Esophagus muscularis mucosa (tissue), 4 donors: ENCODE measurements at places on chromosomes 7 and 10.

DNA sequence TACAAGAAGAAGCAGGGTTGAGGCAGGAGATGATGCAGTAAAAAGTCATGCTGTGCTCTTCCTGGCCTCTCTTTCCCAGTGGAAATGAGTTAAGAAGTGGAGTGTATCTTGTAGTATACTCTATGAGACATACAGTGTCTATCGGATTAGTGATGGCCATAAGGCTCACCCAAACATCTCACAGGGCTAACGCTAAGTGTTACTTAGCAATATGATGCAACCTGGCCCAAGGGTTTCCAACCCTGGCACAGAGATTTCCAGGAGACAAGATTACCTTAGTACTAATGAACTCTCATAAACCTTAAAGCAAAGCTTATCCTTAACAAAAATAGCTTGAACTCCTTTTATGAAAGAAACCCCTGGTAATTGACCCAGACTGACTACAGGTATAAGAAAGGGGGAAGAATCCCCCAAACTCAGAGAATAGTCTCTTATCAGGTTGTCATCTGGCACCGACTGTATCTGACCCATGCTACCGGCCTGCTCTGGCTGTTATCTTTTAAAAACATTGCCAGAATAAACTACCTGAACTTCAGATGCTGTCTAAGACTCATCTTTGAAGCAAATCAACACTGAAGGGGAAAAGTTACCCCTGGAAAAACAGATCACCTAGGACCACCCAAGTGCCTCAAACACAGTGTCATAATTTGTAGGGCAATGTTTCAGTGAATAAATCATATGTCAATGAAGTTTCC lies 1002.0 kb downstream of the REEP3 start:
- no peak for DNase-seq

GRCh38 chr10:102413053-102413705 lies 5.4 kb downstream of the PSD start:
- no peak for DNase-seq

DNA sequence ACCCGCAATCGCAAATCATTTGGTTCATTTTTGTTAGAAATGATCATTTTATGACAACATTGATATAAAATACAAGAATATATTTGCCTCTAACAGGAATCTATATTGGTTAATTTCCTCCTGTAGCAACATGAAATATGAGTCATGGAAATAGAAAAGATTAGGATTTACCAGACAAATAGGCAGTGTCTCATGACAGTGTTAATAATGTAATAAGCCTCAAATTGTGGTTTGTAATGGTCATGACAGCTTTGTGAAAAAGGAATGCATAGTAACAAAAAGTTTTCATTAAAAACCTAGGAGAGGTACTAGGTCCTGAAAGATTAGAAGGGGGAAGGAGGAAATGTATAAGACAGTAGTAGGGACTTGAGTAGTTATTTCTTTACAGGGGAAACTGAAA lies 7.9 kb upstream of the SLK start:
- no peak for DNase-seq

DNA sequence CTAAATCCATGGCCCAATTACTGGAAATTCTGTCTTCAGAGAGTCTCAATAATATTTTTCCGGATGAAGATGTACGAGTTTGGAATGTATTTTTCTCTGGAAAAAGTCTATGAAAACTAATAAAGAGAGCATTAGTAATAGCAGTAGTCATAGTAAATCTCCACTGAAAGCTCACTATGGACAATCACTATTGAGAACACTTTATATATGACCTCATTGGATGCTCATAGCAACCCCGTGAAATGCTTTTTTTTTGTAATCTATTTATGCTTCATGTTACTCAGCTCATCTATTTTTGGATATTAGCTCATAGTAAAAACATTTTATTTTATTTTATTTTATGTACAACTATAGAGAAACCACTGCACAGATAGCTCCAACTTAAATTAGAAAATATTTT lies 94.3 kb upstream of the MYO3A start:
- DNase-seq = no peak

DNA sequence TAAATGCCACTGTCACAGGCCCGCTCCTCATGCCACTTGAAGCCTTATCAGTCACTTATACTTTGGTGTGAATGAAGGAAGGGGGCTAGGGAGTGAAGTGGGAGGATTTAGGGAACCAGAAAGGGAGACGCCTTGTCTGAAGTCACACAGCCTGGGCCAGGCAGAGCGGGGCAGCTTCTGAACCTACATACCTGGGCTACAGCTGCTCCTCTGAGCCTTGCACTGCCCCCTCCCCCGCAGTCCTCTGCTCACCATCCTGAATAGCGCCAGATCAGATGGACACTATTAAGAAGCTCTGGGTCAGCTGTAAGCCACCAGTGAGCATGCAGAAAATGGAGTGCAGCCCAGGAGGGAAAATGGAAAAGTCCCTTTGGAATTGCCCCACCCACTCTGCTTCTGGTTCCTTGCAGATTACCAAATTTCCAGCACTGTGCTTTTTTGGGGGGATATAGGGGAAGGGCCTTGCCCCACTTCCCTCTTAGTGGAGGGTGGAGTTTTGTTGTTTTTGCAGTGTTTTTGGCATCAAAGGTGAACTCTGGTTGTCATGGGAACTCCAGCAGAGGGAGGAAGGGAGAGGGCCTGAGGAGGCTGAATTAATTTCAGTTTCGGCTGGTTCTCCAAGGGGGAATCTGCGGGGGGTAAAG lies 35.0 kb upstream of the ADCYAP1R1 start:
- no peak for DNase-seq

- no peak for DNase-seq
These were observed 780.3 kb downstream of the LRMDA start for GRCh38 chr10:76211691-76212090.
